Suprapubic skin (tissue), 4 donors: ENCODE measurements at places on chromosomes 6 and 20. TPM values are rescaled to one million over a fixed set of nuclear protein-coding genes. Genes with fewer than 3 reads are reported as not detected.
A peak's percentile ranks its signal among the peaks of the same experiment; 100 is the strongest.

GRCh38 chr6:81242624-81243023, 509.9 kb downstream of the TENT5A start:
- no peak for DNase-seq

The HSD17B8 gene
- 52.4 TPM for total RNA-seq

- peak; percentile 57 for DNase-seq
Observed at GRCh38 chr6:1624851-1625781, 15.4 kb downstream of the FOXC1 start.

DNA sequence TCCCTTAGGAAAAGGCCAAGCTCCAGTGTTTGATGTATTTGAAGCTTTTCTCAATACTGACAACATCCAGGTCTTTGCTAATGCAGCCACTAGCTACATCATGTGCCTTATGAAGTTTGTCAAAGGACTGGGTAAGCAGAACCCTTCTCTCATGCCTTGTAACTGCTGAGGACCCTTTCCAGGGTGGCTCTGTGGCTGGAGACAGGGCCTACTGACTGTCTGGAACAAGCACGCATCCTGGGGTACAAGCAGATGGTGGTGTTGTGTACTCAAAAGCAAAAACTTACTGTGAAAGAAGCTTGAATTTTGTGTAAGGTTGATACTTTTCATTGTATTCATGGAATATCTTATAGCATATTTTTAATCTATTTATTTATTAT, 69.0 kb upstream of the SMIM28 start:
- no peak for DNase-seq

The PRRC2A gene
- total RNA-seq = 100 TPM

GRCh38 chr6:114941078-114941477, 598.3 kb upstream of the HS3ST5 start:
- DNase-seq = no peak

- DNase-seq = peak; percentile 62
Observed at GRCh38 chr6:170052991-170053821, 237.7 kb downstream of the DLL1 start.

DNA sequence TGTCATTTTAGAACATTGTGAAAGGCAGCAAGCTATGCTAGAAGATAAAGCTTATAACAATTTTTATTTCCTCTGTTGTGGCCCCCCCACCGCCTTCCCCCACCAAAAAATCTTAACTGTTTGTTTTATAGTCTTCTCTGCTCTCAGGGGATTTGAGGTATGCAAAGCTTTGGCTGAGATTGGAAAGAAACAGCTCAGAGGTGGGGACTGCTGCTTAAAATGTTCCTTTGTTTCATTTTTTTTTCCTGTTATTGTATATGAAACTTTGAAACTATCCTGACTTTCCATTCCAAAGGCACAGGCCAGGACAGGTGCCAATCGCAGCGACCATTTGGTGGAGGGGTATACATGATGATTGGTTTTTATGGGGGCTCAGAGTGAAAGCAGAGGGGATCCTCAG, 114.7 kb upstream of the PHACTR1 start:
- DNase-seq = no peak

DNA sequence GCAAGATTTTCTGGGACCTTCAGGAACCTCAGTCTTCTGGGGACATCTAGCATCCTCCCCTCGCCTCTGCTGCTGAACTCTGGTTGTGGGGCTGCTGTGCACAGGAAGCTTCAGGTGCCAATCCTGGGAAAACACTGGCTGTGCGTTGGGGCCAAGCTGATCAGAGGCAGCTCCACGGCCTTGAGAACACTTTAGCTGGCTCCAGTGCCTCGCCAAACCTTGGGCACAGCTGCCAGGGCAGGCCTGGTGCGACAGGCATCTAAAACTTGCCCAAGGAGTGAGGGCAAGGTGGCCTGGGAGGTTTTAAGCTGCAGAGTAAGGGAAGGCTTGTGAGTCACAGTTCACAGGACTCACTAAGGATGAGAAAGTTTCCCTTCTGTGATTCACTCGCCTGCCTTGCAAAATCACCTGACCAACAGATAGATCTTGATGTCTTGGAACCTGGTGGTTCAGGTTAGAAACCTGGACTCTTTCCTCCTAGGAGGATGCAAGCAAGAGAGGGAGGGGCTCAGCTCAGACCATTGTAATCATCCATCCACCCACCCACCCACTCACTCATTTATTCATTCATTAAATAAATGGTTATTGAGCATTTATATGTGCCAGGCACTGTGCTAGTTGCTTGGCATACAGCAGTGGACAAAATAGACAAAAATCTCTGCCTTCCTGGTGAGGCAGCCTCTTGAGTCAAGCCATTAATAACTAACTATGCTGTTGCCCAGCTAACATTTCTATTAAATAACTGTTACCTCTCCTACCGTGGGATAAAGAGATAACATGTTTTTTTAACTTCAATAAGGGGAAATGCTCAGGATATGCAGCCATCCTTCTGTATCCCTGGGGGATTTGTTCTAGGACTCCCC, 2.5 kb upstream of the SPATS1 start:
- no peak for DNase-seq

The NFYA gene
- total RNA-seq = 24.1 TPM

The ZGPAT gene
- total RNA-seq = 23.6 TPM

The TMEM244 gene
- total RNA-seq = not detected

DNA sequence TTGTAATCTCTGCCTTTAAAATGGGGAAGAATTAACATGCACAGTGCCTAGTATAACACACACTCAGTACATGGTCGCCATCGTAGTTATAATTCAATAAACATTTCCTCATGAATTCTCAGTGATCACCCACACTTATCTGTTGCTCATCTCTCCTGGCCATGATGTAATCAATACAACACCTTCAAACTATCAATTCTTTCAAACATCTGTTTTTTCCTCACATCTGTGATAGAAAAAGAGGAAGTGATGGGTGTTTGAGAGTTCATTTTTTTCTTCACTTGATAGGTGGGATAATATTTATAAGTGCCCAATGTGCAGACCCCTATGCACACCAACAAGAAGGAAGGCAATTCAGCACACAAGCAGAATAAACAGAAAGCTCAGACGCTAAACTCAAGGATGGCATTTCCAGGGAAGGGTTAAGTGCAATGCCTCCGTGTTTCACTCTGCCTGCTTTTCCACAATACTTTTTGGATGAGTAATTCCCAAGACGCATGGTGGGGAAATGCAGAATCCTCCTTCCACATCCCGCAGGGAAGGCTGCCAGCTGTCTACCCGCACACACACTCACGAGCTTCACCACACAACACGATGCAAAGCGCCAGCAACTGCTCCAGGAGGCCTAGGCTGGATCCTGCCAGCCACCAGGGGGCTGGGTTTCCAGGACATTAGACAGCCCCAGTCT, 100.3 kb downstream of the GMPR start:
- DNase-seq = peak; percentile 91

- no peak for DNase-seq
Observed at GRCh38 chr20:61303675-61304074, 51.6 kb downstream of the CDH4 start.

The C20orf202 gene
- 0.97 TPM for total RNA-seq

The ADGRG6 gene
- 147 TPM for total RNA-seq

DNA sequence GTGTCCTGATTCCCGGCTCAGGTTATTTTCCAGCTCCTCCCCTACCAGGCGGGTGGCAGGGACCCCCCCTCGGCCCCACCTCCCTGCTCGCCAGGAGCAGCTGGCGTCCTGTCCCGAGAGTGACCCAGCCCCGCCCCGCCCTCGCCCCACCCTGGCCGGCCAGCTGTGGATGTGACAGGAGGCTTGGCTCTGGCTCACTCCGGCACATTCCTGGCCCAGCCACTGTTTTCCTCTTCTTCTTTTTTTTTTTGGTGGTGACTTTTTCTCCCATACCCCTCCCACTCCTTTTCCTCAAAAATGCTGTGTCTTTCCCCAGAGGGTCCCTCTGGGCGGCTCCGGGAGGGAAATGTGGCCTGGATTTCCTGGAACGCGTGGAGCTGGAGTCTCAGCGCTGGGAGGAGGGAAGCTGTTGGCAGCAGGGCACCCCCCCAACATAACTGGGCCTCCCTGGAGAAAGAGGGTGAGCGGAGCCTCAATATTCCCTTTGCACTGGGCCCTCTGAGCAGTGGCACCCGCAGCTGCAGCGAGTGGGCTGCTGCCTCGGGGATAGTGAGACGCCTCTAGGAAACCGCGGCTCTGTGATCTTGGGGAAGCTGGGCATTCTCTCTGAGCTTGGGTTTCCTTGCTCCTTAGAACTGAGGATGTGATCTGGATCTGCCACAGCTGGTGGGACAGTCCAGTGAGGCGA, 28.3 kb upstream of the CSNK2A1 start:
- peak; percentile 68 for DNase-seq
